ENCODE measurements at places on chromosomes 2 and 18.
A peak's percentile ranks its signal among the peaks of the same experiment; 100 is the strongest.

DNA sequence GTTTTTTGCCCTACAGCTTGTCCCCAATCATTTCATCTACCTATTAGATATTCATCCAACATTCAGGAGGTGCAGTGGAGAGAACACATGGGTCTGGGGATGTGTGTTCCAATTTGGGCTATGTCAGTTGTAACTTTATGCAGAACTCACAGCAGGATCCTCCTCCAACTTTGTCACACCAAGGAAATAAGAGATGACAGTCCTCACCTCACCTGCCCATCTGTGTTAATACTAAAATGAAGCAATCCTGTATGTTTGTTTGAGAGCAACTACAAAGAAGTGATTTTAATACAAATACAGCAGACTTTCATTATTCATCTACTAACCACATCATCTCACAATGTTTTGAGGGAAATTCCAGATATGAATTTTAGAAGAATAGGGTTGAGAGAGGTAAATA lies 126.7 kb downstream of the ARHGAP15 start:
- no peak for DNase-seq

GRCh38 chr2:178844701-178845100 lies 37.5 kb upstream of the TTN start:
- no peak for DNase-seq

GRCh38 chr2:26692279-26692896 lies at the start of gene KCNK3:
Gene KCNK3 (plus strand): TSS chr2:26692722. CDS start chr2:26692876, 154 bp downstream.
- peak; percentile 25 for DNase-seq

- DNase-seq: no peak
These were observed 36.2 kb upstream of the NT5C1B start for GRCh38 chr2:18625563-18625962.

- no peak for DNase-seq
These were observed 282.7 kb downstream of the EPHA4 start for GRCh38 chr2:221289389-221289788.

- DNase-seq: peak; percentile 71
These were observed 48.1 kb downstream of the TMEM185B start for GRCh38 chr2:120174963-120175581.

GRCh38 chr2:54936766-54937165 lies 113.5 kb downstream of the RTN4 start:
- DNase-seq: no peak

GRCh38 chr2:127392133-127392827 lies 4.5 kb upstream of the MAP3K2 start:
- no peak for DNase-seq

DNA sequence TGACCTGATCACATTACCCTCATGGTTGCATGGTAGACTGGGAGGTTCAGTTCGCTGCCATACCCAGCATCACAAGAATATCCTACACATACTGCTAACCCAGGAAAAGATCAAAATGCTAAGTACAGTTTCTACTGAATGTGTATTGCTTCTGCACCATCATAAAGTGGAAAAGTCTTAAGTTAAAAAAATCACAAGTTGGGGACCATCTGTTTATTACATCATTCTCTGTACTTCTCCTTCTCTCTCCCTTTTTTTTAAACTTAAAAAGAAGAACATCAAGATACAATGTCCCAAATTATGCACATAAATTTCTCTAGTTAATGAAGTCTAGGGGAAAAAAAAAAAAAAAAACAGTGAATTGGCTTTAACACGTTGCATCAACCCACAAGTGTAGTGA lies 43.3 kb downstream of the NBAS start:
- DNase-seq: no peak

- DNase-seq: no peak
These were observed 30.8 kb upstream of the LRRTM4 start for GRCh38 chr2:77552956-77553355.

- no peak for DNase-seq
These were observed 10.4 kb upstream of the ZNF512 start for GRCh38 chr2:27572439-27572838.

DNA sequence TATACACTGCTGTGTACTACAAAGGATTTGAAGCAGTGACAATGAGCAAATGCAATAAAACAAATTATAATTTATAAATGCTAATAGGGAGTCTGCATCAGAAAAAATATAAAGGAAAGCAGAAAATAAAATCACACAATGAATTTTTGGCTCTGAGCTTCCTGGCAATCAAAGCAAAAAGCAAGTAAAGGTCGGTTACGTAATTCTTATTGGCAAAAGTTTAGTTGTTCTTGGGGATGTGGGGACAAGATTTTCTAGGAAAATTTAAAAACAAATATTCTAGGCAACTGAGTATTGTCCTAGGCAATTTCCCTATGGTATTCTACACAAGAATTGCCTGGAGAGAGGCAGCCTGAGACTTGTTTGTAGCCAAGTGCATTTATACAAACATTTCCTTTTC lies 1.8 kb downstream of the ORC2 start:
- DNase-seq: no peak

DNA sequence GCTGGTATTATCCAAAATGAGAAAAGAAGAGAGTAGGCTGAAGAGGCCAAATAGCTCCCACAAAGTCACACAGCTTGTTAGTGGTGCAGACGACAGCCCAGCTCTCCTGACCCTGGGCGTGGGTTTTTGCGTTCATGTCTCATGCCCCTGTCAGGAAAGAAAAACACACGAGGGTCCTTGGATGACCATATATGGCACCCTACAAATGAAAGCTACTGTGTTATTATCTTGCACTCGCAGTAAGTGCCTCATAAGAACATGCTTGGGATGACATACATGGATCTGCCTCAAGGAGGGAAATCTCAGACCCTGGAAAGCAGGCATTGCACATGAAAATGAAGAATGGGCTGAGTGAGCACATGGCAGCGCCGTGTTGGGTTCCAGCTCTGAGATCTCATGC lies 89.7 kb downstream of the SEMA4F start:
- DNase-seq: no peak

DNA sequence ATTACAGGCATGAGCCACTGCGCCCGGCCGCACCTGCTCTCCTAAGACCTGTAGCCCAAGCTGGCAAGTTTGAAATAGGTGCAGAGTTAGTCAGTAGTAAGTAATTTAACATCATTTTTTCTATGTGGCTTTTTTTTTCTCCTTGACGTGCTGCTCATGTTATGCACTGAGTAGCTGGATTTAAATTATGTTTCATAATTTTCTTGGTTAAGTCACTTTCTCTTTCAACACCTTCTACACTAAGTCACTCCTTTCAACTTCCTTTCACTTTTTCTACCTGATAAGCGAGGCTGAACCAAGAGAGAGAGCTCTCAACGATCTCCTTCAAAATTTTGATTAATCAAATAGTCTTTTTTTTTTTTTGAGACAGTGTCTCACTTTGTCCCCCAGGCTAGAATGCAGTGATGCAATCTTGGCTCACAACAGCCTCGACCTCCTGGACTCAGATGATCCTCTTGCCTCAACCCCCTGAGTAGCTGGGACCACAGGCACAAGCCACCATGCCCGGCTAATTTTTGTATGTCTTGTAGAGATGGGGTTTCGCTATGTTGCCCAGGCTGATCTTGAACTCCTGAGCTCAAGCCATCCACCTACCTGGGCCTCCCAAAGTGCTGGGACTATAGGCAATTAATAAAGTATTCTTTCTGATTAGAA lies 13.1 kb downstream of the CASP8 start:
- no peak for DNase-seq

GRCh38 chr2:148987286-148987685 lies 51.2 kb upstream of the LYPD6B start:
- DNase-seq: no peak

- DNase-seq: no peak
These were observed 117.4 kb downstream of the SPTBN1 start for GRCh38 chr2:54573537-54573919.

- DNase-seq: no peak
These were observed 127.8 kb upstream of the DDX18 start for GRCh38 chr2:117686699-117687098.

DNA sequence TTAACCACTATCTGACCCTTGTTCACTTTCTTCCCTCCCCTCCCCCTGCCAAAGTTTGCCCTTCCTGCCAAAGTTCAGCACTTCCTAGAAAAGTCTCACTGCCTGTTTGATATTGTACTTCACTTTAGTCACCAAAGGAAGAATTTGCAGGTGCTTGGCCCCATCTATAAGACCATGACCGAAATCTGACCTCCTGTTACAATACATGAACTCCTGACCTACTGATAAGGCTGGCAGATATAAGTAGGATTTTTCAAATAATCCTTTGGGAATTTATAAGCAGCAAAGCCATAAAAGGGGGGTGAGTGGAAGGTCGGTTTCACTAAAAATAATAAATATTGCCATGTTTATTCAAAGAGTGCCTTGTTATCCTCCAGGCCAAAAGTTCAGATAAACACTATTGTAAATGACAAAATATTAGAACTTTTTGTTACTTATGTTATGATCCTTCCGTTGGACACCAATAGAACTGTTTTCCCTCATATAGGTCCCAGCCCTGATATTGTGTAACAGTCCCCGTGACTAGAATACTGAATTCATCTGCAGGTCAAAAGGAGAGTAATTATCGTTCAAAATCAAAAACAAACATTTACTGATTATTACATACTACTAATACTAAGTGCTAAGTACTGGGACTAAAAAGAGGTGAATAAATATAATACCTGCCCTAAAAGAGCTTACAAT lies 277.6 kb downstream of the EXOC6B start:
- DNase-seq: no peak

DNA sequence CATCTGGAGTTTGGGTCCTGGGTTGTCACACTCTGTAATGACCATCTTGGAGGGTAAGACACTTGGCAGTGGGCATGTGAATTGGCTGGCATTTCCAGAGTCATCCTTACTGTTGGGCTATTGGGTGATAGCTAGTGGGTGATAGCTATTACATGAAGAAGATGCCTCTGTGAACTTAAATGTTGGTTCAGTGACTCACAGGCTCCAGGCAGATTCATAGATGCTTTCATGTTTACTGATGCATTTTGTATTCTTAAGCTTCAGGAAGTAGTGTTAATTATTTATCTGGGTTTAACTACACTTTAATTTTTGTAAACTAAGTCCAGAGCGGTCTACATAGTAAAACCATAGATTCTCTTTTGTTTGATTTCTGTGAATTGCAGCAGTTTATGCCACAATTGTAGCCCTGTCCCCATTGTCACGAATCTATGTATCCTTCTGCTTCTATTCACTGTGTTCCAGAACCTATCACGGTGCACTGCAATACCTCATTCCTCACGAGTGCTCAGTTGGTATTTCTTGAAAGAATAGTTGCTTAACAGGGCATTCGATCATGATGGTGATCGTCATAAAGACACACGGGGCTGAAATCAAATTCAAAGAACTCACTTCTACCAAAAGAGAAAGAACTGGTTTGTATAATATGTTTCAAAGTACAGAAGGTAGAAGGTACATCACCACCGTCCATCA lies 79.7 kb downstream of the GBX2 start:
- DNase-seq: no peak

DNA sequence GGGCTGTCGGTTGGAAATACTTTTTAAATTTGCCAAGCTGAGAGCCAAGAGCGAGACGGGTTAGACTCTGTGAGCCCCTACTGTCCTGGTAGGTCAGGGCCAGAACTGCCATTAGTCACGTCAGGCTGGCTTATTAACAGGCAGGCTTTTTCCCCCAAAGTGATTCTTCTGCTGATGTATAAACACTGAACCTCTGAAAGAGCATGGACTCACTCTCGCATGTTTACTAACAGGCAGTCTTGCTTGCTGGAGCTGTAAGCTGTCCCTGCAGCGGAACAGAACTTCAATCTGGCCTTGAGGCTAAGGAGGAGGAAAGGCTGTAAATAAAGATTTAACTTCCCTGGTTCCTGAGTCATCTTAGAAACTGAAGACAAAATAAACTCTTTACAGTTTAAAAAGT lies 288.4 kb downstream of the PIEZO2 start:
- DNase-seq: no peak

DNA sequence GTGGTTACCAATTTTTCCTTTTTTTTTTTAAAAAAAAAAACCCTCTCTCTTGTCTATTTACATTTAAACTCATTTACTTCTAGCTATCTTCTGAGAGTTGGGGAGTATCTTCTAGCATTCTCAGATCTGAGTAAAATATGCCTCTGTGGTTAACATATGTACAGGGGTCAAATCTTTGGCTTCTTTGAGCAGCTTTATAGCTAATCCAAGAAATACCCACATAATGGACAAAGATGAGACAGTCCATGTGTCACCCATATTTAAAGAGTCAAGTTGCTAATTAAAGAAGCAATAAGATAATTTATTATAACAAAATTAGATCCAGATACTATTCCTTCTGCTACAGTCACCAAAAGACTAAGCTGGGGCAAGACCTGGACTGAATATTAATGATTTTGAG lies 139.0 kb upstream of the HNRNPA3 start:
- DNase-seq: no peak

GRCh38 chr2:25368660-25369059 lies 26.9 kb upstream of the DNMT3A start:
- no peak for DNase-seq

- DNase-seq: no peak
These were observed 5.1 kb upstream of the ADAM23 start for GRCh38 chr2:206438196-206438724.

GRCh38 chr2:101400048-101400447 lies 12.7 kb upstream of the CREG2 start:
- no peak for DNase-seq

DNA sequence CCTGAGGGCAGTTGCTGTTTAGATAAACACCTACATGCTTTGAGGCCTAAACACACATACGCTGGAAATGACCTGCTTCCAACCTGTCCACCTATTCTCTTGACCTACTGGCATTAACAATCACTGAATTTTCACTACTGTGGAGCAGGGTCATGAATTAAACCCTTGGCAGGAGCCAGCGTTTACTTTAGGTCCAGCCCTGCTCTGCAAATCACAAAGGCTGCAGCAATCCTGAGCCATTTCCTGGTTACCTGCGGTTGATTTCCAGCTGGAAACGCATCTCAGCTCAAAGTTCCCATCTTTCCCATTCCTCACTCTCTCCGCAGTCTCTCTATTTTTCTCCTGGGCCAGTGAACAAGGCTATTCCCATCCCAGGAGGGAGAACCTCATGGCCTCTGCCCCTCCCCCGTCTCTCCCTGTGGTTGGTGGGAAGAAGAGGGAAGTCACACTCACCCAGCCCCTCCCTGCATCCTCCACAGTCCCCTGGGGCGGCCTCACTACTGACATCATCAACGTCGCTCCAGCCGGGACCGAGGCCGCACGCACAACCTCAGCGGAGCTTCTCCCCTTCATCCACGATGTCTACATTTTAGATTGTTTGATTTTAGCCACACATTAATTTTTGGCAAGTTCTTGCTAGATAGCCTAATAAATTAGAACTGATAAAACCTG lies 84.5 kb upstream of the SNTG2 start:
- no peak for DNase-seq

- no peak for DNase-seq
These were observed 121.4 kb upstream of the COL3A1 start for GRCh38 chr2:188852772-188853171.

DNA sequence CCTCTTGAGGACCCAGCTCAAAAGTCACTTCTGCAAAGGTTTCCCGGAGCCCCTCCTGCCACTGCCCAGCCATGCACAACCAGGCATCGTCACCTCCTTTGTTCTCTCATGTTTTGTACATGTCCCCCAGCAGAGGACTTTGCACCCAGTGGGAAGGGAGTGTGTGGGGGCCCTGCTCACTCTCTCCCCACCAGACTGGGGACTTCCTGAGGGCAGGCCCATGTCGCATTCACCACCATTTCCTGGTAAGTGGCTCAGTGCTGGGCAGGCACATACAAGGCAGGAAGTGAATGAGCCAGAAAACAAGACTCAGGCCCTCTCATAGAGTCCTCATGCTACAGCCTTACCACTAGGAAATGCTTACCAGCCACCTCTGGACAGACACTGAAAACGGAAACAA lies 18.9 kb downstream of the MRPL35 start:
- no peak for DNase-seq
